Iris pigment epithelial cell (primary cell): ENCODE measurements at places on chromosomes 1 and 21.

DNA sequence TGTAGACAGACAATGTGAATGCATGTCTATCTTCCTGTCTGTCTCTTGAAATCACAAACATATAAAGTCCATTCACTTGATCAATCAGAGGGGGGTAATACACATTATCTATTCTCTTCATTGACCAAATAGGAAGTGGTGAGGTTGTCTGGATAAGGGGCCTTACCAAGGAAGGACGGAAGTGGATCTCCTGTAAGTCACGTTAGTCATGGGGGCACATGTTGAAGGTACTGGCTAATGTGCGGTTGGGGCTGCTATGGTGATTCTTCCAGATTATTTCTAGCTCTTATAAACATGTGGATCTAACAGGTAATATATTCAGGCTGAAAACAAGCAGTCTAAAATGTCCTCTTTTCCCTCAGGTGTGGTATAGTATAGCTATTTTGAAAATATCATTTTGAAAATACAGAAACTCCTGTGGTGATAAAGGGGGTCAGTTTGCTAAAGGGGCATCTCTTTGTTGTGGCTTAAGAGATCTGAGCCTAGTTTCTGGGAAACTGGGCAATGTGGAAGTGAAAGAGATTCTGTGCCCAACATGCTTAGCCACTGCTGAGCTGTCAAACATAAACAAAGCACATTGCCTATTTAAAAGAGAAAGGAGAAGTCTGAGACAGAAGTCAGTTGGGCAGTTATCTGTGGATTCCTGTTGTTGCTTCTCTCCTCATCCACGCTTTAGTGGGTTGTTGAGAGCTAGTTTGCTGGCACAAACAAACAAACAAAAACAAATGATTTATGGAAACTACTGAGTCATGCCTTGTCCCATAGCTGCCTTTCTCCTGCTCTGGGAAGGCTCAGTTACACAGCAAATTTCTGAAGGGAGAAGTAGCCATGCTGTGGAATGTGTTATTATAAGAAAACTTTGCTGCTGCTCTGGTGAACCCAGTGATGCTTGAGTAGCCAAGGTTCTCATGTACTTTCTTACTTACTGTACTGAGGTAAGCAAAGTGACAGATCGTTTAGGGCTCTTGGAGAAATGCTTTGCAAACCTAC lies 166.9 kb downstream of the HLX start:
- peak; percentile 42 for DNase-seq

DNA sequence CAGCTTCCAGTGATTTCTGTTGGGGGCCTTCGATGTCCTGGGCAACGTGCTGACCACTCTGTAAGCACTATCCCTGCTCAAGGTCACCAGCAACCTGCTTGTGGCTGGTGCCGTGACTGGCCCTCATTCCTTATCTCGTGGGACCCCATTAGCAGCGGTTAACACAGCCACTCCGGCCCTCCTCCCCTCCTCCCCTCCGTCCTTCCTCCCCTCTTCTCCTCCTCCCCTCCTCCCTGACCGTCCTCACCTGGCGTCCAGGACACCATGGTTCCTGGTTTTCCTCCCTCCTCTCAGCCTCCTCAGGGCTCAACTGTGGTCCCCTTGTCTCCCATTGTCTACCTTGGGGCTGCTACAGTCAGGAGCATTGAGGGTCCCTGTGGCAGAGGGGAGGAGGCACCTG lies 157.7 kb downstream of the CAMTA1 start:
- no peak for DNase-seq

DNA sequence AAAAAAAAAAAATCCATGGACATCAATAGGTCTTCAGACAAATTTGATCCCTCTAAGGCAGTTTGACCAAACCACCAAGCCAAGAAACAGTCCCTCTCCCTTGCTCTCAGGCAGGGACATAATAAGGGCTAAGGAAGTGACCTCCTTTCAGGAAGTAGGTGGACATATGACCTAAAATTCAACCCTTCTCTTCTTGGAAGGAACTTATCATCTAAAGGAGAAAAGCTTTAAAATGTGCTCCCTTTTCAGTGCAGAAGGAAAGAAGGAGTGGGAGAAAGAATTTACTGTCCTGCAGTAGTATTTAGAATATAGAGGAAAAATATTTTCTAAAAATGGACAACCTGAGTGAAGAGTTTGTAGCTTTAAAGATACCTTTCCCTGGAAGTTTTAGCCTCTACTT lies 118.1 kb downstream of the DTL start:
- DNase-seq, result no peak

DNA sequence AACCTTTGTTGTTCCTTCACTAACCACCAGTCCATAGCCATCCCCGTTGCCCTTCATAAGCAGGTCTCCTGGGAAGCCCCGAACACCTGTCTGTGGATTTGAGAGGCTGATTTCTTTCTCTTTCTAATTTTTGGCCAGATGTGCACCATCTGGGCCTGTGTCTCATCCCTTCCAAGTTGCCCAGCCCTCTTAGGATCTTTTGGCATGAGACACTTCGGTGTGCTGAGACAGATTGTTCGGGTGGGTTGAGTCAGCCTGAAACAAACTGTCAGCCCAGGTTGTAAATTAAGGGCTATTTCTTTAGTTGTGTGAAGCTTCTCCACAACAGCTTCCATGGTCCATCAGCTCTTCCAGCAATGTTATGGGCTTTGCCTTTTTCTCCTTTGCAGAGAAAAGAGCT lies 1.4 kb upstream of the DNAJC11 start:
- no peak for DNase-seq

DNA sequence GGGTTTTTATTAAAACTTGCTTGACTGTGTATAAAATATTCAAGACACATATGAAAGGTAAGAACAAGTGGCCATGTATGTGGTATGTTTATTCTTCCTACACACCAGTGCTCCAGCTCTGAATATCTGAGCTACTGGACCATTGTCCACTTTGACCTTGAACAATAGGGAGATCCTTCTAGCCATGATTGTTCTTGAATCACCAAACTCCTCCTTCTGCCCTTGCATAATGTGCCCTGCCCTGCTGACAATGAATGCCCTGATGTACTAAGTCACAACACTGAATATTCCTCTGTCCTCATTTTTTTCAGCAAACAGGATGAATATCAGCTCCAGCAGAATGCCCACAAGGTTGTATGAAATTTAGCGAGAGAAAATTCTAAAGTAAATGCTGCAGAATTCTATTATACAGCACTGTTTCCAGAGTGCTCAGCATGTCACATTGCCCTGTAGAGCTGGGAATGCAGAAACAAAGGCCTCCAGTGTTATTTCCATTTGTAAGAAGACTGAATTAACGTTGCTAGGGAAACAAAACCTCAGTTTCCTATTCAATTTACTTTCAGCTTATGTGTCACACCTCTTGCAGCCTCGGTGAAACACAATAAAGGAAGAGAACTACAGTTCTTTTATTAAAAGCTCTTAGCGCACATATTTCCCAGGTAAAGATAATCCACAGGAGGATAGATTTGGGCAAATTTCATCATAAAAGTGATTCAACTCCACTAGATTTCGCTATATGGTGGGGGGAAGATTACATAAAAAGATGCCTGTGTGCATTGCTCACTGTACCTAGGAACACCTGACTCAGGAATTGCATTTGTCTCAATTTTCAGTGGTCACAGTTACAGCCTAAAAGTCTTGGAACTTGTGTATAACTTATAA lies 187.4 kb upstream of the ATP1B1 start:
- DNase-seq, result no peak

DNA sequence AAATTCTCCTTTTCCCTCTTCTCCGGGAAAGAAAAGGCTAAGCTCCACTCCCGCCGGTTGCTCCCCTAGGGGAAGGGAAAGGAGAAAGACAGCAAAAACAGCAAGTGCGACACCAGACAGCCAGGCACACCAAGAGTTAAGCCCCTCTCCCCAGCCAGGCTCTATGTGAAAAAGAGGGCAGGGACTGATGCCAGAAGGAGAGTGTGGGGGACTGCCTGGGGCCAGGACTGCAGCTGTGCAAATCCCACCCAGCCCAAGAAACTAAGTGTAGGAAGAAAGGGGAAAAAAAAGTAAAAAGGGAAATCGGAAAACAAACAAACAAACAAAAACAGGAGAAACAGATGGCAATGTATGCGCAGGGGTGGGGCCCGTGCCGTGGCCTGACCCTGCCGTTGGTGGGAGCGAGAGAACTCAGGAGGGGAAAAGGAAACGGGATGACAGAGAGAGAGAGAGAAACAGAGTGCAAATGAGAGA lies 27.7 kb upstream of the FMO1 start:
- peak; percentile 63 for DNase-seq

- no peak for DNase-seq
Measured at GRCh38 chr1:161740921-161741320, 8.7 kb upstream of the DUSP12 start.

- DNase-seq, result no peak
Measured at GRCh38 chr1:192980856-192981255, 78.3 kb downstream of the UCHL5 start.

DNA sequence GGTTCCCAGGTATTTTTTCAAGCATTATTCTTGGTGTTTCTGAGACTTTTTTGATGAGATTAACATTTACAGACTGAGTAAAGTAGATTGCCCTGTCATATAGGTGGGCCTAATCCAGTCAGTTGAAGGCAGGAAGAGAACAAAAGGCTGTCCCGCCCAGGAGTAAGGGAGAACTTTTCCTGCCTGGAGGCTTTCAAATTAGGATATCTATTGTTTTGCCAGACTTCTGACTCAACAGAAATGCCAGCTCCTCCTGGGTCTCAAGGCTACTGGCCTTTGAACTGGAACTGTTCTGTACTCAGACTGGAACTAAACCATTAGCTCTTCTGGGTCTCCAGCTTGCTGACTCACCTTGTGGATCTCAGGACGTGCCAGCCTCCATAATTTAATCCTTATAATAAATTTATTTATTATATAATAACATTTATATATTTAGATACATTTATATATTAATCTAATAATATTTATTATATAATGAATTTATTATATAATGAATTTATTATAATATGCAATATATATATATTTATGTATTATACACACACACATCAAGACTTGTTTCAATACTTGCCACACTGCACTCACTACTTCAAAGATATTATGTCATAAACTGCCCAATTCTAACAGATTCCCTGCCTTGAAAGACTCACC lies 510.8 kb upstream of the B3GALT2 start:
- DNase-seq, result no peak

DNA sequence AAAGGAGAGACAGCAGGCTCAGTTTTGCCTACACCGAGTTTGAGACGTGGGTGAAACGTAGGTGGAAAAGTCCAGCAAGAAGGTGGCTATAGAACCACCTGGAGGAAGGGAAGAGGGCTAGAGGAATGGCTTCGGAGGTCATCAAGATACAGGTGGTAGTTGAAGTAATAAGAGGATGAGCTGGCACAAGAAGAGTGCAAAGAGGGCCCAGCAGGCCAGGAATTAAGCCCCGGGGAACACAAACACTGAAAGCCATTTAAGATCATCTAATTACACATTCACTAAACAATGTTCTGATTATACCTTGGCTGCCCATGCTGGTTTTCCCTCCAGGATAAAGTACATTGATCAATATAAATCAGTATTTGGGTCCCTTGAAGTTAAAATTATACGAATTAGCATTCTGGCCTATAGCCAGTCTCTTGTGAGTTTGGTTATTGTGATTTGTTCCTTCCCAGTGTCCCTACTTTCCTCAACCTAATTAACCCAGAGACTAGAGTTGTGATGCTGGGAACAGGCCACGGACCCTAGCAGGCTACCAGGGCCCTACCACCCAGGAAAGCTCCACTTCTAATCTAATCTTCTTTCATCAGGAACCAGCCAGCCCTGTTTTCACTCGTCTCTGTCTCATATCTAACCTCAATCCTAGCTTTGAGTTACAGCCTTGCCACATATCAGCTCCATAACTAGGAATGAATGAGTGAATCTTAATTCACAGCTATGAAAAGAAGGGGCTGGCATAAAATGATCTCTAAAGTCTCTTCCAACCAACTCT lies 26.4 kb upstream of the PPP1R15B start:
- no peak for DNase-seq

DNA sequence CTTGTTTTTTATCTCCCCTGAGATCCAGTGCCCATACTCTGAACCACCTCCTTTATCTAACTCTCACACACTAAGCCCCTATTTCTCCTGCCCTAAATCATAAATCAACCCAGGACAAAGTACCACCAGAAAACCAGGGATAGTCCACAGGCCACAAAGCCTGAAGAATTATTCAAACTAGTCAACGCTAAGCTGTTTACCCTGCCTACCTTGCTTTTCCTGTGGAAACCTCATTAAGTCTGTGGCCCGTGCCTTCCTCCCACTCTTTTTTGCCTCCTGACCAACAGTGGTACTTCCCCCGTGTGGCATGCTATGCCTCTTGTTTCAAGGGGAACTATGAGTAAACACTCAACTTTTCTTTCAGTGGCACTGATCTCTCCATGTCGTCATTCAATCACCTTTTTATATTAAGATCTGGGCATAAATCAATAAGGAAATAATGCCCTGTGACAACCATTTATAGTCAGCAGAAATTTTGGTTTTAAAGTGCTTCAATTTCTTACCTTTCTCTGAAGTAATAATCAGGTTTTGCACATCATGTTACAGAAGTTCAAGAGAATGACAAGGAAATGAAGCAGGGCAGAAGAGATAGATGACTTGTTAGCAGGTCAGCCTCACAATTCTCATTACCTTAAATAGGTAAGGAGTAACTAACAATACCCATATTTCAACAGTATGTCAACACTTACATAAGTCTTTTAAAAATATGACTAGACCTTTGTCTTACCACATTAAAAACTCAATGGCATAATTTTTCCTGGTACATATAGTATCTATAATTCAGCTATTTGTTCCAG lies 32.1 kb downstream of the EYA3 start:
- DNase-seq, result no peak

- DNase-seq, result no peak
Measured at GRCh38 chr21:41682719-41683179, 84.1 kb downstream of the RIPK4 start.
